ENCODE measurements at places on chromosomes 2 and 18.

GRCh38 chr2:235779444-235779896, 285.6 kb downstream of the AGAP1 start:
- no peak for DNase-seq

DNA sequence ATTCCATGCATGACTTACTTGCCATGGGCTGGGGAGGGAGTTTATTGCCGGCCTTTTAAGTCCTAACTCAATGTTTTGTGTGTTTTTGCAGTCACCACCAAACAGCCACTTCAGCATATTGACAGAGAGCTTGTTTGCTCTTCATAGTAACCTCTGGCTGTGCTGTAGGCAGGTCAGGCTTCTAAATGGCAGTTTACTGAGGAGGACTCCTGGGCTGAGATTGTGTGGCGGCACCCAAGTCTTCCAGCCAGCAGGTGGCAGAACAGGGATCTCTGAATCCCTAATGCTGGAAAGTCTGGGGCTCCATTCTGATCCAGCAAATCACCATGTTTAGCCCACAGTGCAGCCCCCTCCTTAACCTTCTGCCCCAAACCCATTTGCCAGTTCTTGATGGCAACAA, 121.2 kb downstream of the CAPN13 start:
- DNase-seq, result no peak

DNA sequence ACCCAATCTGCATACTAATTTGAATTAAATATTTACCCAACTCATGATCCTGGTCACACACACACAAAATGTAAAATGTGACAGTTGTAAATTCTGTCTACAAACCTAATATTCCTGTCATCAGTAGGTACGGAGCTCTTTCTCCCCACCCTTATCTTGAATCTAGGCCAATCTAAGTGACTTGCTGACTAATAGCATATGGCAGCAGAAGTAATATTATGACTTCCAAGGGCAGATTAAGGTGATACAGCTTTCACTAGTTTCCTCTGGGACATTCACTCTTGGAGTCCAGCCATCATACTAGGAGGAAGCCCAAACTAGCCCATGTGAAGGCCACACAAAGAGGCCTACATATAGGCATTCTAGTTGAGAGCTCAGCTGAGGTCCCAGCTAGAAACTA, 89.4 kb downstream of the TMEM131 start:
- DNase-seq, result no peak

GRCh38 chr2:226131299-226131784, 668.3 kb downstream of the IRS1 start:
- DNase-seq, result no peak

DNA sequence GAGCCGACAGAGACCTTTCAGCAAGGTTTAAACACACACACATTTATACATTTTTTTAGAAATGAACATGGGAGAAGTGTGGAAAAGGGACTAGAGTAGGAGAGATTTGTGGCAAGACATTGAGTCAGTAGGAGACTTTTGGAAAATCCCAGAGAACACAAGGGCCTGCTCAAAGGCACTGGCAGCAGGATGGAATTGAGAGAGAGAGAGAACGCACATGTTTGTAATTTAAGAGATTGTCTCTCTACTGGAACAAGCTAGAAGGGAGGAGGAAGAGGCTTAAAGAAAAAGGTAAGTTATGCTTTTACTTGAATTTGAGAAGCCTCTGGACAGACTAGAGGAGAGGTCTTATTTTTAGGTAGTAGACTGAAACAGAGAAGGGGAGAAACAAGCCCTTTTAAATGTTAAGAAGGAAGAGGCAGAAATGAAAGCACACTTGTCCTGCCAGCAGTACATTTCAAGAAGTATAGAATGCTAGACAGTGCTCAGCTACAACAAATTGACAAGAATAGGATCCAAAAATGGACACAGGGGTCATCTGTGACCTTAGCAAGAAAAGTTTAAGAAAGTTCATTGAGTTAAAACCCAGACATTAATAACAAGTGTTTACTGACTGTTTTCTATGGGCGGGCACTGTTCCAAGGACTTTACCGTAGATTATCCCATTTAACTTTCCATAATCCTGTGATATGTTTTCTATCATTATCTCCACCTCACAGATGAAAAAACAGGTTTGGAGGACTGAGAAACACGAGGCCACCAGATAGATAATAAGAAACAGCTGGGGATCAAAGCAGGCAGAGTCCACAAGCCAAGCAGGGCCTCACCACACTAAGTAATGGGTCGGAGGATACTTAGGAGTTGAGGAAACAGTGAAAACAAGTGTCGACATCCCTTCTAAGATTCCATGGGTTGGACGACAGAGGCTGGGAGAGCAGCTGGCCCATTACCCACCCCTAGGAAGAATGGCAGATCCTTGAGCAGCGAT, 306.5 kb upstream of the NRP2 start:
- DNase-seq, result no peak

GRCh38 chr2:159010340-159010739, 41.9 kb downstream of the TANC1 start:
- DNase-seq, result peak; percentile 64

GRCh38 chr2:21438949-21439348, 315.2 kb downstream of the TDRD15 start:
- no peak for DNase-seq

DNA sequence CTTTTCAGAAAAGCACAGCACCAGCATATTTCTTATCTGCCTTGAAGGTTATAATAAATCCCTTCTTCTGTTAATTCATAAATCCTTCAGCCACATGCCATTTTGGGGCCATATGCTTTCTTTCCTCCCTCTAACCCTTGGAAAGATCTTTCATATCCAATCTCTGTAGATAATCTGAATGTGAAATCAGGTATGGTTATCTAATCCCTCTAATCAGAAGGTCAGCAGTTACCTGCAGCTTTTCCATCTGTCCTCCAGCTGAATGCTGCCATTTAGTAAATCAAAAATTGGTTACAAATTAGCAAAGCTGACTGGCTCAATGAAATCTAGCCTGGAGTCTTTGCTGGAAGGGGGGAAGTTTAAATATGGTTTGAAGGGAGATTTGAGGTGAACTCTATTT, 230.5 kb downstream of the PIK3C3 start:
- no peak for DNase-seq

- DNase-seq, result no peak
Measured at GRCh38 chr18:10128921-10129501, 215.2 kb downstream of the VAPA start.

DNA sequence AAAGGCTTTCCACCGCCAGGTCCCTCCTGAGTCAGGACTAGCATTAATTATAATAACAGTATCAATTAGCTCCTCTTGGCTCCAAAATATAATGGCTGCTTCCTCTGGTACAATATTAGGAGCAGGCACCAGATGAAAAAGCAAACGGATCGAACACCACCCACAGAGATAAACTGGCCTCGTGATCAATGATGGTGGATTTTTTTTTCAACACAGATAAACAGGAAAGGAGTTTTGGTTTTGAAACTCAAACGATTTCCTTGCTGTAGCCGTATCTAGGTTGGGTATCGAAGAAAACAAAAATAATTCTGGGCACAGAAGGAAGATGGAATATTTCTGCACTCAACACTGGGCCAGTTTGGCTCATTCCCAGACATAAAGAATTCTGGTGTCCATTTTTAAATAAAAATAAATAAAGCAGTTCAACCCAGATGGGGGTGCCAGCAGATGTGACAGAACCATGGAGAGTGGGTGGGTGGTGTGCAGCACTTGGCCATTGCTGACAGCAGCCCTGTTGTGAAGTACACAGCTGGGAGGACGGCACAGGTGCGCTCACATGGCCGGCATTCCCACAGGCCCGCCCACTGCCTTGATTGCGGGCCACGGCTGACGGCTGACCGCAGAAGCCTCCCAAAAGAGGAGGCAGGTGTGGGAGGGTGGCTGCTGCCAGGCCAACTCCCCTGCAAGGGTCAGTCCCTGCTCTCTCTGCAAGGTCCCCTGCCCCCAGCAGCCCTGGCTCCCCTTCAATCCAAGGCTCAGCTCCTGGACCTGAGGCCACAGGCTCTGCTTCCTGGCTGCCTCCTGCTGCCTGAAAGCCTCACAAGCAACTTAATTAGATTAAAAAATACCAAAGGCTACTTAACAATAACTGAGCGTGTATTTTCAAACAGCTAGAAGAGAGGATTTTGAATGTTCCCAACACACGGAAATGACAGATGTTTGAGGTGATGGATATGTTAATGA, 351.9 kb upstream of the ID2 start:
- DNase-seq, result no peak

- DNase-seq, result peak; percentile 18
Measured at GRCh38 chr2:146734042-146734820, 1110.6 kb upstream of the ACVR2A start.

DNA sequence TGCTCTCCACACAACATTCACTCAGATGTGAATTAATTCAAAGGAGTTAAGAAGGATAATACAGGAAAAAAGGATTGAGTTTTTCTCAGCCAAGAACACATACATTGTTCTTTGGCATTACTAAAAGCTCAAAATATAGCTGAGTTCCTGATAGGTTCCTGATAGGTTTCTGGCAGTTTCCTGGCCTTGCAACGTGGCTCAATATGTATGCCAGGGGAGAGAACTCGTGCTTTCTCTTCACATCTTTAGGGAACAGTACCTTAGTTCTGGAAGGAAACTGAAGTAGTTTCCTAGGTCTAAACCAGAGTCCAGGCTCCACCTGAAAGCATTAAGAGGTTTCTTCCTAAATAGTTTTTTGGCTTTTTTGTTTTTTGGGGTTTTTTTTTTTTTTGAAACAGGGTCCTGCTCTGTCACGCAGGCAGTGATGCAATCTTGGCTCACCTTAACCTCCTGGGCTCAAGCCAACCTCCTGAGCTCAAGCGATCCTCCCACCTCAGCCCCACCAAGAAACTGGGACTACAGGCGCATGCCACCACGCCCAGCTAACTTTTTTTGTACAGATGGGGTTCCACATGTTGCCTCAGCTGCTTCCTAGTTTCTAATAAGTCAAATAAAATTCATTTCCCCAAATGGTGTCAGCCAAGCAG, 42.8 kb downstream of the ESCO1 start:
- no peak for DNase-seq

- no peak for DNase-seq
Measured at GRCh38 chr18:10041180-10041579, 127.4 kb downstream of the VAPA start.

DNA sequence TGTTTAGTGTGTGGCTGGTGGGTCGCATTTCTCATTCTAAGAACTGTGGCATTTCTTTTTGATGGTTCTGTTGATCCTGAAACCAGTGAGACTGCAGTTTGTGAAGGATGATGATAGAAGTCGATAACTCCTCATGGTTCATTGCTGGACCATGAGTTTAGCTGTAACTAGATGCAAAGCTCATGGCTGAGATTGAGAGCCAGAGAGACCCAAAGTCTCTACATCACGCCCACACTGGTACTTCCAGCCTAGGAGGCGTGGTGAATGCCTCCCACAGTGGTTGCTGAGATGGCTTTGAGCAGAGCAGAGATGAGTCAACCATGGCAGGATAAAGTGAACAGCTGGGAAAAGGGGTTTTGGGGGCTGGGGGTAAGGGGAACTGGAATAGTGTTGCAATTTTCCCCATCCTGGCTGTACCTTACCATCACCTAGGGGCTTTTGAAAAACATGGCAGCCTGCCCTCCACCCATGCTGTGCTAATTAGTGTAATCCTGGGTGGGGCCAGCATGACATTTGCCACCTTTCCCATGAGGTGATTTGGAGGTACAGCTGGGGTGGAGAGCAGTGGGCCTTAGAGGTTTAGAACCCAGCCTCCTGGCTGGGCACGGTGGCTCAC, 24.1 kb downstream of the INPP4A start:
- DNase-seq, result peak; percentile 93

DNA sequence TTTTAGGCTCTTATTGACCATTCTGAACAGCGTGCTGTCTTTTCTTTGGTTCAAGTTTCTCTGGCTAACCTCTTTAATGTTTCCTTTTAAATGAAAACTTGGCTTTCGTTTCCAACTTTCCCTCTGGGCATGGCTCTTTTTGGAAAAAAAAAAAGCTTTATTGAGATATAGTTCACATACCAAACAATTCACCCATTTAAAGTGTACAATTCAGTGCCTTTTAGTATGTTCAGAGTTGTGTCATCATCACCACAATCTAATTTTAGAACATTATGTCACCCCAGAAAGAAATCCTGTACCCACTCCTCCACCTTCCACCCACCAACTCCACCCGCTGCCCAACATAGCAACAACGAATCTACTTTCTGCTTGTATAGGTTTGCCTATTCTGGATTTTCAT, 322.4 kb downstream of the ADCYAP1 start:
- no peak for DNase-seq
